ENCODE measurements at places on chromosomes 7 and 10. TPM values are rescaled to one million over a fixed set of nuclear protein-coding genes. Genes with fewer than 3 reads are reported as not detected.

- DNase-seq = no peak
Observed at GRCh38 chr7:112262855-112263487, 56.5 kb downstream of the ZNF277 start.

DNA sequence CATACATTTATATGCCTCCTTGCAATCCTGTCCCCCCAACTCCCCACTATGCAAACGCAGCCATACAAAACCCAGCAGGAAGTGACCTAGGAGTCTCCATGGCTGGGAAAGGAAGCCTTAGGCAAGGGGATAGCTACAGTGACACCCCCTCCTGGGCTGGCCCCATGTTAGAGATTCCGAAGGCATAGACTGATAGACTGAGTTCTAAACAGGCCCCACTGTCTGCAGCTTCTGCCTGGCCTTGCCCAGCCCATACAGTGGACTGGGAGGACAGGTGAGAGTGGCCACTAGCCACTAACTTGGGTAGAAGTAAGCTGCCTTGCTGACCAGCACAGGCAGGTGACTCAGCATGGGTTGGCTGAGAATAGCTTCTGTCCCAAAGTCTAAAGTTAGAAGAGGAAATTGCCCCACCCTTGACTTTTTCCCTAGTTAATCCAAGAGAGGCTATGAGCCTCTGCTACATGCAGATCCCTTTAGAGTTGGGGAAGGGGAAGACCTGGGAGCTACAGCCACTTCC, 106.3 kb downstream of the C10orf105 start:
- no peak for DNase-seq

DNA sequence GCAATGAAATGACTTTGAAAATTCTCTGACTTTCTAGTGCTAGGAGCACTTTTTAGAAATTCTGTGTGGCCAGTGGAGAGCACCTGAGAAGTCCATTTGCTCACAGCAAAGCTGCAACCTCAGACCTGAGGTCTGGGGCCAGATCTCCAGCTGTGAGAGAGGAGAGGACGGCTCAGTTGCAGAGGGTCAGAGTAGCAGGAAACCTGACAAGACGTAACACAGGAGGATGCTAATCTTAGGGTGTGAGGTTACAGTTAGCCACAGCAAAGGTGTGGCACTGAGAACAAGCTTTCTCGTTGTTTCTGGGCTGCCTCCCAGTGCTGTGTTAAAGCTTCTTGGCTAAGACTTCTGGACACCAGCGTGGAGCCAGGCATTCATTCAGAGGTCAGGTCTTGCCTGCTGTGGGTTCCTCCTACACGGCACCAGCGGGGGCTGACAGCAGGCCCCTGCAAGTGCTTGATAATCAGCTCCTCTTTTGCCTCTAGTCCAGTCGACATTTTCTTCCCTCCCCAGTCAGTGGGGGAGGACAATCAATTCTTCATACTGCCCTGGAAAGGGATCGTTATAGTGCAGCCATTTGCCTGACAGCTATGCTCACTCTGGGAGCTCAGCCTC, 435.4 kb upstream of the DPP6 start:
- no peak for DNase-seq

GRCh38 chr10:118358327-118358726, 16.2 kb upstream of the FAM204A start:
- no peak for DNase-seq

- DNase-seq = no peak
Observed at GRCh38 chr10:112938808-112939482, 11.1 kb upstream of the TCF7L2 start.

GRCh38 chr10:60649485-60650377, 128.5 kb upstream of the CDK1 start:
- DNase-seq = no peak

GRCh38 chr7:83934118-83934734, 260.4 kb downstream of the SEMA3A start:
- DNase-seq = no peak

DNA sequence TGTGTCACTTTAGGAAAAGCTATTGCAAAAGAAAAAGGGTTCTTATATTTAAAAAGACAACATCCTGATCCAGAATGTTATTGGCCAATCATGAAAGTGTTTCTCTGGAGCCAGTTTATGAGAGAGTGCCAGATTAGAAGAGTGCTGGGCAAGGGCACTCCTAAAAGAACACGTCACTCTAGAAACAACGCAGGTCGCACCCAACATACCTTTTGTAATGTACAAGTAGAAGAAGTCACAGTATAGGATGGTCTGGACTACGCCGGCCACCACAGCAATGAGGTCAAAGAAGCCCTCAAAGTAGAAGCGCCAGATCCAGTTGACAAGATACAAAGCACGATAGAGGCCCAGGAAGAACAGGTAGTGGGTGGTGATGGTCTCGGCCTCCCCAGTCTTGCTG, 18.1 kb upstream of the DAGLB start:
- no peak for DNase-seq

DNA sequence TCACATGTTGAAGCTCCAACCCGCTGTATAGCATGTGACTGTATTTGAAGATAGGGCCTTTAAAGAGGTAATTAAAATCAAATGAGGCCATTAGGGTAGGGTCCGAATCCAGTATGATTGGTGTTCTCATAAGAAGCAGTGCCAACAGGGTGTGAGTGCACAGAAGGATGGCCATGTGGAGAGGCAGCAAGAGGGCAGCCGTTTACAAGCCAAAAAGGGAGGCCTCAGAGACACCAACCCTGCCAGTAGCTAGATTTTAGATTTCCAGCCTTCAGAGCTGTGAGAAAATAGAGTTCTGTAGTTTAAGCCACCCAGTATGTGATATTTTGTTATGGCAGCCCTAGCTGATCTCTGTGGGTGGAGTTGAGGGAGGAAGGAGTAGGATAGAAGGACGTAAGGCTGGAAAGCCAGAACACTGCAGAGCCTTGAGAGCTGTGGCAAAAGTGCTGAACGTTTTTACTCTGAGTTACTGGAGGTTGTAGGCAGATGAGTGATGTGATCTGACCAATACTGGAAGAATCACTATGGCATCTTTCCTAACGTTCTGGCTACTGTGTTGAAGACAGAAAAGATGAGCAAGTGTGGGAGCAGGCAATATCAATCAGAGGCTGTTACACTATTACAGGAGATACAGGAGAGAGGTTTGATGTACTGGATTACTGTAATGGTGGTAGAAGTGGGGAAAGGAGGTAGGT, 334.9 kb downstream of the ELMO1 start:
- no peak for DNase-seq

DNA sequence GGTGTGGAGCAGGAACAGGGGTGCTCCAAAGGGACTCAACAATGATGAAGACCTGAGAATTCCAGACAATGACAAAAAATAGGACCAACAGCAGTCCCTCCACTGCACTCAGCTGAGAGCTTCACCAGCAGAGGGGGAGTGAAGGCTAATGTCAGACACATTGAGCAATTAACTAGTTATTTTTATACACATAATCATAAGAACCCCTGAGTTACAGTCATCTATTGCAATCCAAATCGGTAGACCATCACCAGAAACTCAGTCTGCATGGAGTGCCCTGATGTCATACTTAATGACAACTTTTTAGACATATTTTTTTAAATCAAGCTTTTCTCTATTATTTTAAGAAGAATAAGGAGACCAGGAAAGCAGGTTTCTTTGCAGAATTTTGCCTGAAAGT, 30.6 kb upstream of the IKZF1 start:
- no peak for DNase-seq

- no peak for DNase-seq
Observed at GRCh38 chr7:3879355-3880075, 578.5 kb downstream of the SDK1 start.

DNA sequence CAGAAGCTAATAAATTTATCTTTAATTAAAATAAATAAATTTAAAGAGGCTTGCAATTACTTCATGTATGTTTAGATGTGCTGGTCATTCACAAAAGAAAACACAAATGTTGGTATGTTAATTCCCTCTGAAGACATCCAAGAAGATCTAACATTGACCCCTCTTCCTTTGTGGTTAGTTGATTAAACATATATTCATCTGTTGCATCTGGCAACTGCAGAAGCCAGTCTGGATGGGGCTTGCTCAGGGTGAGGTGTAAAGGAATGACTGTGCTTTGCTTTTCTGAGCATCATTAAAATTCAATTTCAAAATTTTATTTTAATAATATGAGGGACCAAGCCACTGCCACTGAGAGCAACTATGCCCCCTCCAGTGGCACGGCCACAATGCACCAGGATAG, 36.4 kb upstream of the FERD3L start:
- no peak for DNase-seq

GRCh38 chr7:8444468-8444769, 11.0 kb downstream of the NXPH1 start:
- no peak for DNase-seq

- DNase-seq = no peak
Observed at GRCh38 chr10:54745436-54745835, 55.6 kb downstream of the PCDH15 start.

DNA sequence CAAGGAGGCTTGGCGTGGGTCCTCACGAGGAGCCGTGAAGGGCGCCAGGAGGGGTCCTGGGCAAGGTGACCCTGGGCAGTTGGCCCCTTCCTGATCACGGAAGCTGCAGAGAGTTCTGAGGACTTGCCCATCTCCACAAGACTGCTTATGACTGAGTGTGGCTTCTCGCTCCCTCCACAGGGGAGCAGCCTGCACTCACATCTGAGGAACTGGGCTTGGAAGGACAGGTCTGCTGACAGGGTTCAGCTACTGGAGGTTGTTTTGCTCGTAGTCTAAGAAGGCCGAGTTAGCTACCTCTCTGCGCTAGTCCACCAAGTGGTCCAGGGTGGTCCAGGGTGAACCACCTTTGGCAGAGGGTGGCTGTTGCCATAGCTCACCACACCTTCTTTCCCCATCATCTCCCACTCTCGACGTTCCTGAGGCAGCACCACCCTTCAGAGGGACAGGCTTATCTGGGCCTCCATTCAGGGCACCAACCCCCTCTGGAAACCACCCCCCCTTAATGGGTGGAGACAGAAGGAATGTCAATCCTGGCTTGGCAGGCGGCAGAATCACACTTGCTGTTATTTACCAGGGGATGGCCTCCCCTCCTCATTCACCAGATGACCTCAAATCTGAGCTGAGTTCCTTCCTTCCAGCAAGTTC, 38.2 kb downstream of the FAM53B start:
- no peak for DNase-seq

GRCh38 chr7:155363146-155363539, 65.5 kb downstream of the INSIG1 start:
- DNase-seq = no peak

DNA sequence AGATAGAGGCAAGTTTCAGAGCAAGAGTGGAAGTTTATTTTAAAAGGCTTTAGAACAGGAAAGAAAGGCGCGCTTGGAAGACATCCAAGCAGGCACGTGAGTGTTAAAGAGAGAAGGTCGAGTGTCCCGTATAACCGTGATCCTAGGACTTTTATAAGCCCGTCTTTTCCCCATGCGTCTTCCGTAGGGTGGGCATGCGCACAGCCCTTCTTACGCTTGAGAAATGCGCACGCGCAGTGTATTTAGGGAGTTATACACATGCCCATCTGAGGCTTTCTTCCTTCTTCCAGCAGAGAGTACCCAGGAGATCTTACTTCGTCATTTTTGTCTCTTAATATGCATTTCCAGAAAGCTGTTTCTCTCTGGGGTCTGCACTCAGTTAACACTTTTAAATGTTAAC, 52.4 kb downstream of the CALD1 start:
- no peak for DNase-seq

DNA sequence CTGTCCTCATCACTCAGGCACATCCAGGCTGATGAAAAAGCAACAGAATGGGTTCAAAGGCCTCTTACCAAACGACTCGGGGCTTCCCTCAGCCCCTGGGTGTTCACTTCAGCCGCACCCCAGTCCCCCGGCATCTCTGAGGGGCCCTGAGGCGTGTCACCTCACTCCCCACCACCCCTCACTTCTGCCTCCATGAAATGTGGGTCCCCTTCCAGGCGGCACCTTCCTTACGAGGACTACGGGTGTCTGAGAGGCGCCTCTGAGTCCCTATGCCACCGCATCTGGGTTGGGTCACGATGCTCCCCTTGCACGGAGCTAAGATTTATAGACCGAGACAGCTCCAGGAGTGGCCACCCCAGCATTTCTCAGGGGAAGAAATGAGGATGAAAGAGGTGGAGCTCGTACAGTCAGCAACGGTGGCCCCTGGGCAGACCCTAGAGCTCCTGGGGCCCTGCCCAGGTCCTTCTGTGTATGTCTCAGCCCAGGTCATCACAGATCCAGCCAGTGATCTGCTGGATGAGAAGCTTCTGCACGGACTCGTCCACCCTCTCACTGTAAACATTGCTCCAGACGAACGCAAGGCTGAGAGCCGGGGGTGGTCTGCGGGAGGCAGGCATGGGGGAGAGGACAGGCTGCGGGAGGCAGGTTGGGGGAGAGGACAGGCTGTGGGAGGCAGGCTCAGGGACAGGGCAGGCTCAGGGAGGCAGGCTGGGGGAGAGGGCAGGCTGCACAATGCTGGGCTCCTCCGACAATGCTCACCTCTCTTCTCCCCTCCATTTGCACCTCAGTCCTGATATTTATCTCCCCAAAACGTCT, 408.2 kb downstream of the DNAJB6 start:
- DNase-seq = no peak

DNA sequence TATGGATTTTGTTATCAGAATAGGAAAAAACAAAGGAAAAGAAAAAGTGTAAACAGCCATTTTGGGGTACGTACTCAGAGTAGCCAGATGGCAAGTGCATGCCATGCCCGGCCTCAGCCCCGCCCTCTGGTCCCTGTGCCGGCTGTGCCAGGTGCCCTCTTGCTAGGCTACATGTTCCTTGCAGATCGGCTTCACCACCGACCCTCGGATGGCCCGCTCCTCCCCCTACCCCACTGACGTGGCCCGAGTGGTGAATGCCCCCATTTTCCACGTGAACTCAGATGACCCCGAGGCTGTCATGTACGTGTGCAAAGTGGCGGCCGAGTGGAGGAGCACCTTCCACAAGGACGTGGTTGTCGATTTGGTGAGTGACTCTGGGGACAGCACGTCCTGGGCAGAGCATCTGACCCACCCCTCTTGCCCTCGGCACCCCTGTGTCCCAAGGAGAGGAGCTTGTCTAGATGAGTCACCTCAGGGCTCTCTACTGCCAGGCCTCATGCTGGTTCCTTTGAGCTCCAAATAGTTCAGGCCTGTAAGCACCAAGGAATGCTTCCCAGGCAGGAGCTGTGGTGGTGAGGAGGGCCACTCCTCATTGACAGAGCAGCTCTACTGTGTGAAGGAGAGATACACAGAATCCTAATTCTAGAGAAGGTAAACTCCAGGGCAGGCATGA, 54.9 kb upstream of the ZMIZ2 start:
- DNase-seq = no peak

GLCCI1 gene
- 9.1 TPM for total RNA-seq

PTF1A gene
- total RNA-seq = not detected

TAS2R41 gene
- total RNA-seq = not detected

ACTA2 gene
- total RNA-seq = 1,162 TPM

STEAP1B gene
- 8.8 TPM for total RNA-seq

KCP gene
- 1.2 TPM for total RNA-seq

PLXDC2 gene
- total RNA-seq = 51.3 TPM

AKR1C4 gene
- total RNA-seq = not detected

GBX1 gene
- total RNA-seq = not detected

LDB3 gene
- 4.7 TPM for total RNA-seq
